ENCODE measurements at places on chromosomes 4 and X. TPM values are rescaled to one million over a fixed set of nuclear protein-coding genes. Genes with fewer than 3 reads are reported as not detected.

The OTUD6A gene
- not detected for total RNA-seq

The CDKL5 gene
- 32.4 TPM for total RNA-seq

The VCX2 gene
- not detected for total RNA-seq

The ZNF518B gene
- 7.8 TPM for total RNA-seq

The ARHGAP10 gene
- 26.3 TPM for total RNA-seq

The GATA1 gene
- 0.49 TPM for total RNA-seq

The ARX gene
- total RNA-seq: 0.39 TPM

The SPARCL1 gene
- total RNA-seq: 145 TPM

The SSX3 gene
- total RNA-seq: not detected

The ATP8A1 gene
- 264 TPM for total RNA-seq

The HHIP gene
- total RNA-seq: 35.7 TPM

The NSG1 gene
- 1.4 TPM for total RNA-seq

The COL4A6 gene
- 3.8 TPM for total RNA-seq

The SHROOM2 gene
- 22.9 TPM for total RNA-seq
